ENCODE measurements at places on chromosomes 7 and 10.

GRCh38 chr7:51054231-51054630 lies 262.4 kb downstream of the COBL start:
- no peak for DNase-seq

DNA sequence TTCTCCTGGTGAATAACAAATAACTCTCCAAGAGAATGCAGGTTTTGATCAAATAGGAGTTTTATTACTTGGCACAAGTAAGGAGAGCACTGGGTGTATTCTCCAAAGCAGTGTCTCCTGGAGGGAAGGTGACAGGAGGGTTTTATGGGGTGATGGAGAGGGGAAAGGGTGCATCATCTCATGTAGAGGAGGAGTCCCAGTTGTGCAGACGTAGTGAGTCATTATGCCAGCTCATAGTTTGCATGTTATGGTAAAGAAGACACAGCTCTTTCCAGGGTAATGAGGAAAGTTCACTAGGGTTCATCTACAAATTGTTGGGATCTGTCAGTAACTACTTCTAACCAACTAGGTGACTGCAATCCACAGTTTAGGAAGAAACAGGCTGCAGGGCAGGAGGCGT lies 347.9 kb upstream of the MEOX2 start:
- no peak for DNase-seq

DNA sequence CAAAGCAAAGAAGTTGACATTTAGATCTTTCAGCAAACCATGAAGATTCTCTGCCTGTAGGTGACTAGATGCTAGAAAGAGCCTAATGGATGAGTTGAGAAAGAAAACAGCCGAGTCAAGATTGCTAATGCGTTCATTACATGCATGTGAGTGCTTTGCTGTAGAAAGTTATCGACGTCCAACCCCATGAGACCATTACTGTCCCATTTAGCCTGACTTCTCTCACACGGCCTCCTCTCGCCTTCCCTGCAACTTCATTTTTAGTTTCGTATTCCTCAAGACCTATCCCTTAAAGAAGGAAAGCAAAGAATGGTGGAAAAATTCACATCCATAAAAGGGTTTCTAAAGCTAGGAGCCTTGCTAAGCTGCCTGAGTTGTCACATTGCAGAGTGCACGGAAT lies 113.7 kb upstream of the DPP6 start:
- no peak for DNase-seq

- peak; percentile 88 for DNase-seq
These were observed 3.4 kb downstream of the EVX1 start for GRCh38 chr7:27245798-27246691.

- DNase-seq: no peak
These were observed 3.2 kb downstream of the HTRA1 start for GRCh38 chr10:122464586-122464985.

DNA sequence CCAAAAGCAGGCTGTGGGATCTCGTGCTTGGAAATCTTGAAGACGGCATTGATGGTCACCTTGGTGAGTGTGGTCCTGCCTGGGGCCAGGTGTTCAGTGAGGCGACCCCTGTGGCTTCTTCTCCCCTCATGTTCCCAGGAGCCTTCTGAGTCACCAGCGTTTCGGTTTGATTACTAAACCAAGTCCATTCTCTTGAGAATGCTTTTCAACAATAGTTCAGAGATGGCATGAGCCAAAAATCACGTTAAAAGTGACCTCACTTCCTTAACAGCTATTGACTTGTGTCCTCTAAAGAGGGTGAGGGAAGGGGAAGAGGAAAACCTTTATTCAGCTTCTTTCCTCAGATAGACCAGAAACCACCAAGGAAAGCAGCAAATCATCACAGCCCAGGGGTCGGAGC lies 315.2 kb downstream of the GATA3 start:
- no peak for DNase-seq

- DNase-seq: no peak
These were observed 171.8 kb downstream of the NXPH1 start for GRCh38 chr7:8605221-8605620.

- DNase-seq: peak; percentile 73
These were observed 62.3 kb upstream of the LBX1 start for GRCh38 chr10:101291331-101292193.

GRCh38 chr10:68526634-68527307 lies 552 bp downstream of the SLC25A16 start:
- no peak for DNase-seq

DNA sequence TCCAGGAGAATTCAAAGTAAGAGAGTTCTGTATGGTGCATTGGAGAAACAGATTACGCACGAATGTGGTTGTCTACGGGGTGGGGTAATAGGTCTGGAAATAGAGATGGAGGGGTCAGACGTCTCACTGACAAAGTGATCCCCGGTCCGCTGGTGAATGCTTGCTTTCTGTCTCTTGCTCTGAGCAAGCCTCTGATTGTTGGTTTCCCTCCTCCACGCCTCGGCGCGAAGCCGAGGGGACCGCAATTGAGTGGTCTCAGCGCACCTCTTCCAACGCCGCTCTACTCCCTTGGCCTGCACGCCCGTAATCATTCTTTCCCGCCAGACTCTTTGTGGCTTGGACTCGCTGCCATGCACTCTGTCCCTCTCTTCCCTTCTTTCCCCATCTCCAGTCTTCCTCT lies 46.5 kb upstream of the PFKP start:
- DNase-seq: no peak

DNA sequence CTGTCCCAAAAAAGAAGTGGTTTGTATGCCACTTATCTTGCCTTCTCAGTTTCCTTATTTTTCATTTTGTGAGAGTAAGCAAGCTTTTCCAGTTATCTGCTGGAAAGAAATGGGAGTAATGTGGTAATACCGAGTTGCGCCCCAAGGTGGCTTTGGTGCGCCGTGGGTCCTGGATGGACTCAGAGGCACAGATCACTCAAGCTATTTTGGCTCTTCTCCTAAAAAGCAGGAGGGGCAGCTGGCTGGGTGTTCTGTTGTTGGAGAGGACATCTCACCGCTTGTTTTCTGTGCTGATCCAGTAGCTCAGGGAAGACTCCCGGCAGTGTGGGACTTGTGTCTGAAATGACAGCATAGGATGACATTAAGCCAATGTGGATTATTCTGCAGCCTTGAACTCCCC lies 16.4 kb downstream of the PRKRIP1 start:
- no peak for DNase-seq

- DNase-seq: no peak
These were observed 663 bp downstream of the VPS37D start for GRCh38 chr7:73668103-73668885.

DNA sequence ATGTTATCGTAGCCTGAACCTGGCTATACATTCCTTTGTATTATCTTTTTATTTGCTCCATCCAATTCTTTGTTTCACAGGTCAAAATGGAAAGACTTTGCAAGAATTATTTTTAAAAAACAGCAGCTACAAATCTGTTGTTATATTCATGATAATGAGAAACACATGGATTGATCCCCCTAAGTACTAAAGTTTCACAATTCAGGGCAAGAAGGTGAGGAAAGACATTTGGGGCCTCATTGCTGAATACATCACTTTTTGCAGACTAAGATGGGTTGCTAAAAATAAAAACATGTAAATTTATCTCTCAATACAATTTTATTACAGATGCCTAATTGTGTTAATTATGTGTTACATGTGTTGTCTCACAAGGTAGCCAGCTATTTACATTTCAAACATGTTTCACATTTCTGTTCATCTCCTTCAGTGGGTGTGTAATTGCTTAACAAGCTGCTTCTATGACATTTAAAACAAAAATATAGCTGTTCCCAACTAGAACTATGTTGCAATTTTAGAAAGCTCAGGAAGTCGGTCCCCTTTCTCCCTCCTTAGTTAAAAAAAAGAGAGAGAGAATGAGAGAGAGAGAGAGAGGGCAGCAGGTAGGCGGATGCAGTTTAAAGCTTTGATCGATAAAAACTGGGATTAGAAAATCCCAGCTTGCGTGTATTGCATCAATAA lies 606.3 kb upstream of the FZD8 start:
- DNase-seq: no peak

GRCh38 chr7:80374321-80374720 lies 137.5 kb downstream of the GNAT3 start:
- DNase-seq: no peak

DNA sequence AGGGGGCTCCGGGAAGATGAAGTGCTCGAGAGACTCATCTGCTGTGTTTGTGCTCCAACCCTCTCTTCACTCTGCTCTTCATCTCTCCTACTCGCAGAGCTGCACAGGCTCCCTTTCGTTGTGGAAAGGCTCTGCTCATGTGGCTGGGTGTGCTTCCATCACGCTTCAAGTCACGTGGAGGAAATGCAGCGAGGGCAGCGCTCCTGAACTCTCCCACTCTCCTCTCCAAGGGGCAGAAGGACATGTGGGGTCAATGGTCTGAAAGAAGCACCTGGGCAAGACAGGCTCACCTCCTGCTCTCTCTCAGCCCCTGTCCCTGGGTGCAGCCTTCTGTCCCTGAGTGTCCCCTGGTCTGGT lies 72.6 kb downstream of the USP6NL start:
- no peak for DNase-seq

DNA sequence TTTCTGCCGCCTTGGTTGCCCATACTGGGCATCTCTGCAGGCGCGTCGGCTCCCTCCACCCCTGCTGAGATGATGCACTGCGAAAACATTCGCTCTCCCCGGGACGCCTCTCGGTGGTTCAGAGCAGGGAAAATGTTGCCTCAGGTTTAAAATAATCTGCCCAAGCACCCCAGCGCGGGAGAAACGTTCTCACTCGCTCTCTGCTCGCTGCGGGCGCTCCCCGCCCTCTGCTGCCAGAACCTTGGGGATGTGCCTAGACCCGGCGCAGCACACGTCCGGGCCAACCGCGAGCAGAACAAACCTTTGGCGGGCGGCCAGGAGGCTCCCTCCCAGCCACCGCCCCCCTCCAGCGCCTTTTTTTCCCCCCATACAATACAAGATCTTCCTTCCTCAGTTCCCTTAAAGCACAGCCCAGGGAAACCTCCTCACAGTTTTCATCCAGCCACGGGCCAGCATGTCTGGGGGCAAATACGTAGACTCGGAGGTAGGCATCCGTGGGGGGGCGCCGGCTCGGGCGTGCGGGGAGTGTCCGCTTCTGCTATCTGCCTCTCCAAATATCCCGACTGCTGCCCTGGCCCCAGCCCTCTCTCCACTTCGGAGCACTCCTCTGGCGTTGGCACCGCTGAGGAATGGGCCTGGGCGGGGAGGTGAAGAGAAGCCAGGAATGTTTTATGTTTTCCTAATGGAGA lies at the start of gene CAV1:
TSS of gene CAV1 (plus strand) at position 428 of the 689 bp plus-strand sequence. CDS start at position 455, 27 bp downstream.
- peak; percentile 90 for DNase-seq

GRCh38 chr7:26437003-26437532 lies 145.4 kb downstream of the SNX10 start:
- DNase-seq: no peak

DNA sequence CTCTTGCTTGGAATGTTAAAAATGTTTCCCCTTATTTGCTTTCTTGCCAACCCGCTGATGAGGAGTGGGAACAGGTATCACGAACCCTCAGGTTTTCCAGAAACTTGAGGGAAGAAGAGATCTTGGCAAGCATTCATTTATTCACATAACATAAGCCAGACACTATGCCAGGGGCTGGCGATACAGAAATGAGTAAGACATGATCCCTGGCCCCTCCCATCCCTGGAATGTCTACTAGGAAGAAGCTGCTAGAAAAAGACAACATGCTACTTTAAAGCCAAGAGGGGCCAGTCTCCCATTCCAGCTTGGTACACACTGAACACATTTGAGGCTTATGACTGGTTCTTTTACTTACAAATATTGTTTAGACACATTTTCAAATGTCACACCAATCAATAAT lies 26.4 kb downstream of the SLC35B4 start:
- no peak for DNase-seq

- DNase-seq: no peak
These were observed 11.7 kb downstream of the CPEB3 start for GRCh38 chr10:92278996-92279696.

DNA sequence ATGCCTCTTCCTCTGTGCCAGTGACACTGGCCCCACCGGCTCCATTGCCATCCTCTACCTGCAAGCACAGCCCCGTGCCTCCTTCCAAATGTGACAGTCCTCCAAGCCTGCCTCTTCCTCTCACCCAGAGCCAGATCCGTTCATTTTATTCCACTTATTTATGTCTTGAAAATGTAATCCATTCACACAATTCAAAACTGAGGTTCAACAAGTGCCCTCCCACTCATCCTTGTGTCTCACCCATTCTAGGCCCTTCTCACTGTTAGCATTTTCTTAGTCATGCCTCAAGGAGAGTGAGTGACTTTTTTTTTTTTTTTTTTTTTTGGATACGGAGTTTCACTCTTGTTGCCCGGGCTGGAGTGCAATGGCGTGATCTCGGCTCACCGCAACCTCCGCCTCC lies 41.7 kb downstream of the FKBP6 start:
- no peak for DNase-seq

GRCh38 chr10:121690152-121690848 lies 92.1 kb upstream of the FGFR2 start:
- no peak for DNase-seq

DNA sequence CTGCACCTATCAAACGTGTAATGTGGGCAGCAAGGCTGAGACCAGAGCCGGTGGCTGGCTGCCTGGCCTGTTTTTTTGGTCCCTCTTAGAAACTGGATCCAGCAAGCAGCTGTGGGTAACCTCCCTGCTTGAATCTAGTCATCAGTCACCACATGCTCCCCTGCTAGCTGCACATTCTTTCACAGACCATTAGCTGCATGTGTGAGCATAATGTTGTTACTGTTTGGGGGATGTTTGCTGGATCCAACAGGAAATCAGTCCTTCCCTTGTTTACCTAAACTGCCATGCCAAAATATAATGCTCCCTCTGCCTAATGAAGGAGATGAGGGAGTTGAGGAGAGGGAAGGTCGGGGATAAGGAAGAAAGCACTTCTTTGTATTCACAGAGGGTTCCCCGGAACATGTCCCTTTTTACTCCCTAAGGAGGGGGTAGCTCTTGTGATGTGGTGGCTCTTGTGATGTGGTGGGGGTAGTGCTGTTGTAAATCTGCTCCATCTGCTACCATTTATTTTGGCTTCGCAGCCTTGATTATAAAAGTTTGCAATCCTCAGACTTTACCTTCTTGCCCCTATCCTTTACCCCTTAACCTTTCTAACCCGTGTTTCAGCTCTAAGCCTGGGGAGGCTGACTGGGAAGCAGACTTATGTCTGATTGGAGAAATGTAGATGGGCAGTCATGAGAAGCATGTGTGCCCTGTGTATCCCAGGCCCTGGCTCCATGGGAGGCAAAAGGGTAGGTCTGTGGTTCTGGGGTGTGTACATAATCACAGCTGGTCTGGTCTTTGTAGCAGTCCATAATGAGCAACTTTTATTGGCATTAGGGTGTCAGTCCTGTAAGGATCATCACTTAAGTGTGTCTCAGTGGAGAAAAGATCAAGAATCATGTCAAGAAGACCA lies 20.8 kb downstream of the LOXL4 start:
- no peak for DNase-seq

DNA sequence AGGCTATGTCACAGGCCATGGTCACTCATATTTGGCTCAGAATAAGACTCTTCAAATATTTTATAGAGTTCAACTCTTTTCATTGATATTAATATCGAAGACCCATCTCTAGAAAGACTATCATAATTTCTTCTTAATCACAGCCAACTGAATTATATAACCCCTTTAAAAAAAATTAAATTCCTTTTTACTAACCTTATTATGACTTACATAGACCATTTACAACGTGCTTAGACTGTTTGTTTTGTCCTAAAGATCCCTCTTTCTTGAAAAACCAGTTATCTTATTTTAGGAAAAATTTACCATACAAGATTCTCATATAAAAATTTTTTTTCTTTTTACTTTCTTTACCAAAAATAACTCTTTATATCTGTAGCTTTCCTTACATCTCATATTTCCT lies 10.2 kb upstream of the TMEM254 start:
- no peak for DNase-seq

- DNase-seq: no peak
These were observed 60.5 kb downstream of the BICC1 start for GRCh38 chr10:58573144-58573543.

Data from posterior cingulate gyrus (tissue), 11 donors.